ENCODE measurements at places on chromosomes 2 and 18.

- DNase-seq = no peak
Measured at GRCh38 chr2:121649149-121649595, at the start of gene CLASP1. TSS of gene CLASP1 (minus strand) at chr2:121649462. CDS start at chr2:121605895, 43,567 bp downstream.

DNA sequence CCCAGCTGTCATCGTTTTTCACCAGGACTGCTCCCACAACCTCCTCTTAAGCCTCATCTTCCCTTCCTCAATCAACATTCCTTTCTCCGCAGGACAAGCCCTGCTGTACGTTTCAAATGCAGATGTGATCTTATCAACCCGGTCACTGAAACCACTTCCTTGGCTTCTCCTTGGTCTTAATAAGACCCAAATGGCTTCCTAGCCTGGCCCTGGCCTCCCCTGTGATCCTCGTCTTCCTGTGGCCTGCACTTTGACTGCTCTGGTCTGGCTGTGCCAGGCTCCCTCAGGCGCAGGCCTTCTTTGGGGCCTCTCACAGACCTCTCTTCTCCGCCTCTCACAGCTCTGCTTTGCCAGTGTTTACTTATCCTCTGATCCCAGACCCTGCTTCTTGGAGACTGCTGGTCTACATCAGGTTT is 4.7 kb upstream of the ADNP2 start:
- no peak for DNase-seq

DNA sequence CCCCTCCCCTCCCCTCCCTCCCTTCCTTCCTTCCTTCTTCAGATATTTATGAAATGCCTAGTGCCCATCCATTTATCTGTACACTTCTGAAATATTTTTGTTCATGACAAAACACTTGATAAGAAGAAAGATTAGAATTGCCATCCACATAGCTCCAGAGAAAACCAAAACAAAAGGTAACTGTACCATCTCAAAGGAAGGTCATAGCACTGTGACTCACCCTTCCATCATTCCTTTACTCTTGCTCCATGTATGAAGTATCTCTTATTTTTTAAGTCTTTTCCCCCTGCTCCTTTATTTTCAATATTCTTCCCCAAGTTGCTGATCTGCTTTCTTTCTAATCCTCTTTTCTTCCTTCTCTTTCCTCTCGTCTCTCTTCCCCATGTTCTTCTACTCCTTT is 9.9 kb downstream of the CNTNAP5 start:
- no peak for DNase-seq

- no peak for DNase-seq
Measured at GRCh38 chr2:222194669-222195068, 104.1 kb downstream of the PAX3 start.

DNA sequence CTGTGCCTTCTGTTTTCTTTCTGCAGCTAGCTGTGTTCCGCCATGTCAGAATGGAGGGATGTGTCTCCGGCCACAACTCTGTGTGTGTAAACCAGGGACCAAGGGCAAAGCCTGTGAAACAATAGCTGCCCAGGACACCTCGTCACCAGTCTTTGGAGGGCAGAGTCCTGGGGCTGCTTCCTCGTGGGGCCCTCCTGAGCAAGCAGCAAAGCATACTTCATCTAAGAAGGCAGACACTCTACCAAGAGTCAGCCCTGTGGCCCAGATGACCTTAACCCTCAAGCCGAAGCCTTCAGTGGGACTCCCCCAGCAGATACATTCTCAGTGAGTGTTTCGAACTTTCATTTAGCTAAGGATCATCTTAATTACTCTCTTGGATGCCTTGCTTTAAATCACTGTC is 74.1 kb downstream of the LTBP1 start:
- DNase-seq = no peak

- DNase-seq = no peak
Measured at GRCh38 chr2:50556934-50557575, 474.9 kb downstream of the NRXN1 start.

DNA sequence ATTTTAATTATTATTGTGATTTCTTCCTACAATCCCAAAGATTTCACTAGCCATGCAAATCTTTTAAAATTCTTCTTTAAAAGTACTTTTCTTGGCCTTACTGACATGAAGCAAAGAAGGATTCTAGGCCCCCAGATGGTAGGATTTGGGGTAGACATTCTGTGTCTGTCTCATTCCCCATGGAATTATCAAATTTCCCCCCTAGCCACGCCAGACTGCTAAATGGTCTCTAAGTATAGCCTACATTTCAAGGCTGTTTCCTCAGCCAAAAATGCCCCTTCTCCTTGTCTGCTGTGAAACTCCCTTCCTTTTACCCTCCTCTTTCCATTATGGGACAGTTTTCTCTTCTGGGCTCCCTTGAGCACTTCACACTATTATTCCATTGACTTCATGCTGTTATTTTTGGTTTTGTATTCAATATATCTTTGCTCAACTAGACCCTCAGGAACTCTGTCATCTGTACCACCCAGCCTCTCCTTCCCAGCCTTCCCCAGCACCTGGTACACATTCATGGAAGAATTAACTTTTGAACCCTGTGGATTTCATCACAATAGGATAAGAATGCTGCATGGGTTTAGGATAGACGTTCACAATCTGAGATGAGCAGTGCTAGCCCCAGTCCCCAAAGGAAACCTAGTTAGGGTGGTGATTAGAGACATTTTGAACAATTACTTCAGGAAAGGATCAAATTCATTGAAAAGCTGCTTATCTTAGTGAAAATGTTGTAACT is 21.5 kb upstream of the CYP1B1 start:
- DNase-seq = no peak

DNA sequence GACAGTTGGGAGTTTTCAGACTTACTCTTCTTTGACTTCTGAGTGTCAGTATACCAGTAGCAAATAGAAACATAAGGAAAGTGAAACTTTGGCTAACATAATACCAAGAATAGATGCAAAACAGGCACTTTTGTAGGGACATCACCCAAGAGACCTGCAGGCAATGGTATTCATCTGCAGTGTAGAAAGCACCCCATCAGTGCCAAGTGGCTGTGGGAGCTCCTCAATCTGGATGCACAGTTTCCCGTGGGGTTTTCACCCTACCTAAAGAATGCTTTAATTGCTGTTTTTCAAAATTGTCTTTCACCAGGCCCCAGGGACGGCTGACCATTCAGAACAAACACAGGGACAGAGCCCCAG is 96.6 kb upstream of the GPR45 start:
- DNase-seq = no peak

- DNase-seq = no peak
Measured at GRCh38 chr2:184413671-184414229, 184.6 kb upstream of the ZNF804A start.

DNA sequence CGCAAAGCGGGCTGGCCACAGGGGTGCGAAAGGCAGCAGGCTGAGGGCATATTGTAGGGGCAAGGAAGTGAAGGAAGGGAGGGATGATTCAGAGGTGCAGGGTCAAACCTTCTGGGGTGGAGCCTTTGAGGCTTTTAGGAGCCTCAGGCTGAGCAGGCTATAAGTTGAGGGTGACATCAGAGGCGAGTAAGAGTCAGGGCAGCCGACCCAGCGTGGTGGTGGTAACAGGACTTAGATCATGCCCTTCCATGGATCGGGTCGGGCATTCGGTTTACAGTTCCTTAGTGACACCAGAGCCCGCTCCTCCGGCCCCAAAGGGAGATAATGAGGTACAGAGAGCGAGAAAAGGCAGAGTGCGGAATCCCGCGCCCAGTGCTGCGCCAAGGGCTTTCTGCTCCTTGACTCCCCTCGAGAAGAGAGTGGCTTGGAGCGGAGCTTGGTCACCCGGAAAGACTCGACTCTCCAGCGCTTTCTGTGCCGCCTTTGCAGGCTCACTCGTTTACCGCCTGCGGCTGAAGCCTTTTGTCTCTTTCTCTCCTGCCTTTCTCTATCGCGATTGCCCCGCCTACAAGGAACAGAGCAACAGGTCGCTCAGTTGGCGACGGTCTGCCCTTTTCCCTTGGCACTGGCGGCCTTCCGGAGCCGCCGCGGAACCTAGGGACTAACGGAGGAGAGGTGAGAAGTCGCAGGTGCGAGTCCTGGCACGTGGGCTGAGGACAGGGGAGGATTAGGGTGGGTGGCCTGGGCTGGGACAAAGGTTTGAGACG is 720 bp downstream of the LBX2 start:
- DNase-seq = no peak

GRCh38 chr2:197919487-197919886 is 115.1 kb downstream of the PLCL1 start:
- DNase-seq = no peak

DNA sequence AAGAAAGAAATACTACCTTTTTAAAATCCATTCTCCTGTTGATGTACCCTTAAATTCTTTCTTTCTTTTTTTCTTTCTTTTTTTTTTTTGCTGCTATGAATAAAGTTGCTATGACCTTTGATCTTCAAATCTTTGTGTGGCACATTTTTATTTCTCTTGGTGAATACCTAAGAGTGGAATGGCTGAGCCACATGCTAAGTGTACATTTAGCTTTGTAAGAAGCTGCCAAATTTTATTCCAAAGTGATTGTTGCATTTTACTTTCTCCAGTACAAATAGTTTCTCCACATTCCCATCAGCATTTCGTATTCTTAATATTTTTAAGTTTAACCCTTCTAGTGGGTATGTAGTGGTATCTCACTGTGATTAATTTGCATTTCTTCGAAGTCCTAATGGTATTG is 88.8 kb upstream of the RAB27B start:
- no peak for DNase-seq

DNA sequence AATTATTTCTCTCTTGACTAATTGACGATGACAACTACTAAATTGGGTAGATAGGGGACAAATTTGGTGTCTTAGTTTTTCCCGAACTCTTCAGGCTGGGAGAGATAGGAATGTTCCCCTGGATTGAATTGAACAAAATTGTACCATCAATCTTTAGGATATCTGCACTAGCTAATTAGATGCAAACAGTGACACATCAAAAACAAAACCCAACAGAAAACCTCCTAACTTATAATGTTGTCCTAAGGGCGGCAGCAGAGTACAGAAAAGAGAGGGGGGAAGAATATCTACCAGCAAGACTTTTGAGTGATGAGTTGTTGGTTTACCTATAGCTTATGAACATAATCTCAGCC is 342.9 kb downstream of the INSIG2 start:
- no peak for DNase-seq

- DNase-seq = no peak
Measured at GRCh38 chr2:153133716-153134115, 344.8 kb downstream of the RPRM start.

GRCh38 chr2:100722125-100722524 is 97.8 kb upstream of the NPAS2 start:
- no peak for DNase-seq

- no peak for DNase-seq
Measured at GRCh38 chr2:217086718-217087117, 226.9 kb upstream of the TNP1 start.

- no peak for DNase-seq
Measured at GRCh38 chr2:10169581-10169980, 47.0 kb downstream of the RRM2 start.

DNA sequence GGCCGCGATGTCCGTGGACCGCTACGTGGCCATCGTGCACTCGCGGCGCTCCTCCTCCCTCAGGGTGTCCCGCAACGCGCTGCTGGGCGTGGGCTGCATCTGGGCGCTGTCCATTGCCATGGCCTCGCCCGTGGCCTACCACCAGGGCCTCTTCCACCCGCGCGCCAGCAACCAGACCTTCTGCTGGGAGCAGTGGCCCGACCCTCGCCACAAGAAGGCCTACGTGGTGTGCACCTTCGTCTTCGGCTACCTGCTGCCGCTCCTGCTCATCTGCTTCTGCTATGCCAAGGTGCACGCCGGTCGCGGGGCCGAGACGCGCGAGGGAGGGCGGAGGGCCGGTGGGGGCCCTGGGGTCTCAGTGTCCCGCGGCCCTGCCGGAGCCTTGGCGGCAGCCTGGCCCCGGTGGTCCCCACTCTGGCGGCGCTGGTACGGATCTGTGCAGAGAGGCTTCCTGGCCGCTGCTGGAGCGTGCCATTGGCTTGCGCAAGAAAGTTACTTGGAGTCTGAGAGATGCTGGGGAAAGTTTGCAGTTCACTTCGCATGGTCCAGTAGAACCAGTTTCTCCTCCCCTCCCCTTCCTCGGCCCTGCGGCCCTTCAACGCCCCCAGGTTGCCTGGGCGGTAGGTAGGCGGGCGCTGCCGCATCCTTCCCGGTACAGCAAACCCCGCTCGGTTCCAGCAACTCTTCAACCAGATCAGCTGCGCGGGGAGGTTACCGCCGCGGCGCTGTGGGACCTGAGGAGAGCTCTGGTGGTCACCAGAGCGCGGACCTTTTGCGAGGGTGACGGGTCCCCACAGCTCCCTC is 1.5 kb downstream of the GALR1 start:
- no peak for DNase-seq

GRCh38 chr2:169105476-169105875 is 36.1 kb downstream of the DHRS9 start:
- DNase-seq = no peak

DNA sequence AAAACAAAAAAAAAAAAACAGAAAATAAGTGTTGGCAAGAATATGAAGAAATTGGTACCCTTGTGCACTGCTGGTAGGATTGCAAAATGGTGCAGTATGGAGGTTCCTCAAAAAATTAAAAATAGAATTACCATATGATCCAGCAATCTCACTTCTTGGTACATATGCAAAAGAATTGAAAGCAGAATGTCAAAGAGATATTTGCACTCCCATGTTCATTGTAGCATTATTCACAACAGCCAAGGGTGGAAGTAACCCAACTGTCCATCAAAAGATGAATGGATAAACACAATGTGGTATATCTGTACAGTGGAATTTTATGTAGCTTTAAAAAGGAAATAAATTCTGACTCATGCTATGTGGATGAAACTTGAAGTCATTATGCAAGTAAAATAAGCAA is 72.8 kb upstream of the POU3F3 start:
- no peak for DNase-seq

- no peak for DNase-seq
Measured at GRCh38 chr2:71555798-71556454, 102.6 kb downstream of the DYSF start.

DNA sequence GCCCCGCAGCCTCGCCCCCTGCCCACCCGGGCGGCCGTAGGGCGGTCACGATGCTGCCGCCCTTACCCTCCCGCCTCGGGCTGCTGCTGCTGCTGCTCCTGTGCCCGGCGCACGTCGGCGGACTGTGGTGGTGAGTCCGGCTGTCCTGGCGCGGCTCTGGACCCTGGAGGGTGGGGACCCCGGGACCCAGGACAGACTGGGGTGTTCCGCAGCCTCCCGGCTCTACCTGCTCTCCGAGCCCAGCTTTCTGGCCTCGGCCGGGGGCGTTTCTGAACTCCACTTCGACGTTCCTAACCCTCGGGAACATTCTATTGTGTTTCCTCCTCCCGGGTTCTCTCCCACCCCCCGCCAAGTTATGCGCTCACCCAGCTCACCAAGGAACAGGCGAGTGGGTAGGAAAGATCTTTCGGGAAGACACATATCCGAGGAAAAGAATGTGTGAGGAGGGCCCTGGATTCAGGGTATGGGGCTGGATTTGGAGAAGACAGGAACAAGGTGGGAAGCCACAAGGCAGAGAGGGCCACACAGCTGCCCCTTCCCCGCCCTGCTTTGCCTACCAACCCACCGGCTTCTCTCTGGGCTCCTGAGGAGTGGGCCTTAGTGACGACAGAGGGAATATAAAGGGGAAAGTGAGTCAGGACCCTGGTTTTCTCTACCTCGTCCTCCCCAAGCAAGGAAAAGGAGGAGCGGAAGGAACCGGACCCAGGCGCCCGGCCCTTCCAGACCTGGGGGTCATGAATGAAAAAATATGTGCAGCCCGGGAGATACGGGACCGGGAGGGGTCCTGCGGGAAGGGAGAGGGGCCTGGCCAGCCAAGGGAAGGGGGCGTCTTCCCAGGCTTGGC is 605 bp downstream of the WNT6 start:
- DNase-seq = no peak

All from activated CD4-positive, CD25-positive, alpha-beta regulatory T cell treated with anti-CD3 and anti-CD28 coated beads, Interleukin-2, amount 50 U/mL, for 72 hours (primary cell).